Activated CD8-positive, alpha-beta T cell treated with anti-CD3 and anti-CD28 coated beads for 36 hours (primary cell): ENCODE measurements at places on chromosomes 12 and 14. TPM values are rescaled to one million over a fixed set of nuclear protein-coding genes. Genes with fewer than 3 reads are reported as not detected.

DNA sequence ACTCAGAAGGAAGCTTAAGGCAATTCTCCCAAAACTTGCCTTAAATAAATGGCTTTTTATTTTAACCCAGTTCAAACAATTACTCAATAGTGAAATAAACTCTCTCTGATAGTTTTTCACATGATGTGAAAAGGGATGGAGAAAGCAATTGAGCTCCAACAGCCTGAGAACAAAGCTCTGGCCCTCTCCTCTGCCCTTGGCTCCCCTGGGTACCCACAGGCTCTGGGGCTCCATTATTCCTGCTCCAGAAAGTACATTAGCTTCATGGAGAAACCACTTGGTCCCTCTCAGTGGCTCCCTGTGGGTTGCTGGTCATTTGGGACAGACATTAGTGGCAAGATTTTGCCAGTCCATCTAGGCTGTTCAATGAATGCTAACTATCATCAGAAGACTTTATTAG, 242.8 kb downstream of the ATP23 start:
- no peaks in the 10 kb centered on the region for H3K36me3 ChIP-seq
- no peaks in the 10 kb centered on the region for H3K4me1 ChIP-seq
- H3K27ac ChIP-seq = no peak overlapping the region
- no peak for DNase-seq
- H3K27me3 ChIP-seq = peaks cover 11% of the 10 kb centered on the region

DNA sequence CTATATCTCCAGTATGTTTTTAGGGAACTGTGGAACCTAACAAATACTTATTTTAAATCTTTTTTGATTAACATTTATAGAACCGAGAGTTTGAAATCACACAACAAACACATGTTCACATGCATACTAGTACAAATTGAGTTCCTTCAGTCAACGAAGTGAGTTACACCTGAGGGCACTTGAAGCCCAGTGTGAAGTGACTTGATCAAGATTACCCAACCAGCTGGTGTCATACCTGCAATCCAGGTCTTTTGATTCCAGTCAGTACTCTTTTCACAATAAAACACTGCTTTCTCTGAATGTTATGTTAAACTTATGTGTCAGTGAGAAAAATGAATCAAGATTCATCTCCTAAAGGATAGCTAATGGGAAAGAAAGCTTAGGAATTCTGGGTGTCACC, 35.2 kb downstream of the VRK1 start:
- H3K4me3 ChIP-seq = no peak overlapping the region
- no peak for DNase-seq

DNA sequence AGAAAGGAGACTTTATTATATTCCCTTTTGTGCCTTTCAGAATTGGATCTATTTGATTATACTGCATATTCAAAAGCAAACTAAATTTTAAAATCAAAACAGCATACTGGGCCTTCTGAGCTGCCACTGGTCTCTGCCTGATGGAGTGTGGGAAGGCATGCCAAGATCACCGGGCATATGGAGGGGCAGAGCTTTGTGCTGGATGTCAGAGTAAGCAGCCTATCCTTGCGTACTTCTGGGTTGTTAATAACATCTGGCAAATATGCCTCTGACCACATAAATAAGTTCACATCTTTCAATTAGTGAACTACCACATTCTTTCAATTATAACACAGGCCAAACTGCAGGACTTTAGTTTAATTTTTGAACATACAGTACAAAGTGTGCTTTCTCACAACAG, 18.3 kb downstream of the MLH3 start:
- H3K4me1 ChIP-seq = no peaks in the 10 kb centered on the region
- peaks cover 39% of the 10 kb centered on the region for H3K36me3 ChIP-seq
- no peak overlapping the region for H3K27ac ChIP-seq

GRIP1 gene
- total RNA-seq = 0.51 TPM

LBHD2 gene
- not detected for total RNA-seq

KCNH3 gene
- 8.0 TPM for total RNA-seq
